ENCODE measurements at places on chromosomes 12 and 14. TPM values are rescaled to one million over a fixed set of nuclear protein-coding genes. Genes with fewer than 3 reads are reported as not detected.

DNA sequence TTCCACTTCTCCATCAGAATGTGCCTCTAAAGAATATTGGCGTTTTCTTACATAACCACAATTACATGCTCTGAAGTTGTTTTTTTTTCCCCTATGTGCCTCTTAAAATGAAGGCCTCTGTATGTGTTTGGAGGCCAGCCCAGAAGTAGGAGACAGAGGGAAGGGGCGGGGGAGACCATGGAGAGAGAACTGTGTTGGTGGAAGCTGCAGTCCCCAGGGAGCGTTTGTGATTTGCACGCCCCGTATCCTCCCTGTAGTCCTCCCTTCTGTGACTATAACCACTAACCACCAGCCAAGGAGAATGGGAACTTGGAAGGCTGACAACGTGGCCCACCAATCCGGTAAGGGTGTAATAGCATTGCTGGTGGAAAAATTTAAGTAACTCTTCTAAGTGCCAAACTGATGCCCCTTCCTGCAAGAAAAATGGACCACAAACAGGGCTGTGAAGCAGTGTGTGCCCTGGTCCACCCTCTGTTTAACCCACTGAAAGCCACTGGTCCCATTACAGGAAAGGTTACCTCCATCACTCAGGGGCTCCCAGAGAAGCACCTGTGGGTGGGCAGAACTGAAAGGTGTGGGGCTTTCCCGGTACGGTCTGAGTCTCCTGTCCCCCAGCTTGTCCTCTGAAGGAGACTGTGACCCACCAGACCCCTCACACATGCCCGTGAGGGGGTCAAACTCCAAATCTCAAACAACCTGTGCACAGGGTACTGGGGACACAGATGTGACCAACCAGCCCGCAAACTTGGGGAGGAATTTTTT is 36.8 kb downstream of the CCDC88C start:
- H3K27ac ChIP-seq = peak overlapping the region; percentile 41
- no peaks in the 10 kb centered on the region for H3K27me3 ChIP-seq
- H3K4me3 ChIP-seq = no peak overlapping the region
- peaks cover 59% of the 10 kb centered on the region for H3K36me3 ChIP-seq
- DNase-seq = no peak
- H3K4me1 ChIP-seq = peaks cover 93% of the 10 kb centered on the region

GRCh38 chr12:125161712-125162022 is 96.4 kb downstream of the AACS start:
- H3K4me1 ChIP-seq = no peaks in the 10 kb centered on the region
- no peak for DNase-seq
- no peaks in the 10 kb centered on the region for H3K27me3 ChIP-seq
- H3K27ac ChIP-seq = no peak overlapping the region

DNA sequence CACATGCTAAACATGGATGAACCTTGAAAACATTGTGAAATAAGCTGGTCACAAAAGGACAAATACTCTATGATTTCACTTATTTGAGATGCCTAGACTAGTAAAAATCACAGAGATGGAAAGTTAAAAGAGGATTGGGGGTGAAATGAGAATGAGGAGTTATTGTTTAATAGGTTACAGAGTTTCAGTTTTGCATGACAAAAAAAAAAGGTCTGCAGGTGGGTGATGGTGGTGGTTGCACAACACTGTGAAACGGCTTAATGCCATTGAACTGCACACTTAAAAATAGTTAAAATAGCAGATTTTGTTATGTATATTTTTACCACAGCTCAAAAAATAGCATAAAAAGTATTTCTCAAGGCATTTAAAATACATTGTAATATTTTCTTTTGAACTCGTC is 151.9 kb upstream of the NRXN3 start:
- no peak overlapping the region for H3K4me3 ChIP-seq
- peaks cover 15% of the 10 kb centered on the region for H3K27me3 ChIP-seq
- H3K36me3 ChIP-seq = no peaks in the 10 kb centered on the region
- DNase-seq = no peak
- no peaks in the 10 kb centered on the region for H3K4me1 ChIP-seq

GRCh38 chr14:49754570-49755097 is 13.3 kb upstream of the KLHDC2 start:
- H3K27ac ChIP-seq = no peak overlapping the region
- H3K4me3 ChIP-seq = no peak overlapping the region
- DNase-seq = no peak

- H3K27ac ChIP-seq = no peak overlapping the region
- H3K4me1 ChIP-seq = peaks cover 23% of the 10 kb centered on the region
- H3K4me3 ChIP-seq = no peak overlapping the region
- no peak for DNase-seq
- no peaks in the 10 kb centered on the region for H3K36me3 ChIP-seq
Measured at GRCh38 chr14:33792009-33792719, 158.7 kb downstream of the EGLN3 start.

DNA sequence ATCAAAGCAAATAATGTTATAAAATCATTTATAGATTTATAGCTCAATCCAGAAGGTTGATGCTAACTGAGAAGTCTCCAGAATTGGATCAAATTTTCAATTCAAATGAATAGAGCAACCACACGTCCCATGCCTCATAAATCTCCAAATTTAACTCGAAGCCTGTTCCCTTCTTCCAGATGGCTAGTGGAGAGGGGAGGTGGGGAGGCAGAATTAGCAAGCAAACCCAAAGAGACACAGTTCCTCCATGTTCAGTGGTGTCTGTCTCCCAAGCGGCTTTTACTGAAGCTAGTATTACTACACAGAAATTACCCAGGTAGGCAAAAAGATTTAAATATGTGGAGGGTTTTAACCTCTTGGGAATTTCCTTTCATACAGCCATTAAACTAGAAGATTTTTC is 65.8 kb downstream of the DUSP6 start:
- peaks cover 5% of the 10 kb centered on the region for H3K36me3 ChIP-seq
- peaks cover 11% of the 10 kb centered on the region for H3K4me1 ChIP-seq
- no peak overlapping the region for H3K4me3 ChIP-seq
- H3K27me3 ChIP-seq = no peaks in the 10 kb centered on the region

DNA sequence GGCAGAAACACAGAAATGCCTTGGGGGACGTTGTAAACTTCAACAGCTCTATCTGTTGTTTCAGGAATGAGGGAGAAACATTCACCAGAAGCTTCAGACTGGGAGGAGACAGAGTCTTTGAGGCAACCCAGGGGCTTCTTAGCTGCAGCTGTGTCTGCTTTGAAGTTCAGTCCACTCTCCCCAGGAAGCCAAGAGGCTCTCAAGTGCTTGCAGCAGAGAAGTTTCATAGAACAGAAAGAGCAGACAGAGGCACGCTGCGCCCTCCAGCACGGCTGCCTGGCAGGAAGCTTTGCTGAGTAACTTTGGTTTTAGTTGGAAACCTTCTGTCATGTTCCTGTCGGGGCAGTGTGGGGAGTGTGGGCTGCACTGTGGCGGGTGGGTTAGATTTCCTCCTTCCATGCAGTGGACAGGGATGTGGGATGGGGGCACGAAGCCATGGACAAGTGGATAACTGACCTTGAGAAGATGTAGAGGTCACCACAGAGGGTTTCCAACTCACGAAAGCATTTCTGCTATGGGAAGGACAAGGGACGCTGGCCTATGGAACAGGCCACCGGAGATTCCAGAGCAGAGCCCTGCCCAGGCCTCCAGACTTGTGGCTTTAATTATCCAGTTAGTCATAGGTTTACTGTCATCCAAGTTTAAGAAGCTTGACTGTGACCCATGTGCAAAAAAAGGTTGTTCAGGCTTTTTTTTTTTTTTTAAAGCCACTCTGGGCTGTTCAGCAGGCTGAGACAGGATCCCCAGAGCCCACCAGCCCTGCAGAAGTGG is 107.7 kb downstream of the ARF6 start:
- peak overlapping the region; percentile 98 for H3K27ac ChIP-seq
- peak; percentile 88 for DNase-seq
- H3K36me3 ChIP-seq = peaks cover 7% of the 10 kb centered on the region
- peaks cover 78% of the 10 kb centered on the region for H3K4me1 ChIP-seq
- H3K4me3 ChIP-seq = peak overlapping the region; percentile 77

- H3K27ac ChIP-seq = peak overlapping the region; percentile 33
- no peak overlapping the region for H3K4me3 ChIP-seq
- DNase-seq = peak; percentile 60
- no peaks in the 10 kb centered on the region for H3K27me3 ChIP-seq
Measured at GRCh38 chr12:116236148-116236731, 41.3 kb downstream of the MED13L start.

DNA sequence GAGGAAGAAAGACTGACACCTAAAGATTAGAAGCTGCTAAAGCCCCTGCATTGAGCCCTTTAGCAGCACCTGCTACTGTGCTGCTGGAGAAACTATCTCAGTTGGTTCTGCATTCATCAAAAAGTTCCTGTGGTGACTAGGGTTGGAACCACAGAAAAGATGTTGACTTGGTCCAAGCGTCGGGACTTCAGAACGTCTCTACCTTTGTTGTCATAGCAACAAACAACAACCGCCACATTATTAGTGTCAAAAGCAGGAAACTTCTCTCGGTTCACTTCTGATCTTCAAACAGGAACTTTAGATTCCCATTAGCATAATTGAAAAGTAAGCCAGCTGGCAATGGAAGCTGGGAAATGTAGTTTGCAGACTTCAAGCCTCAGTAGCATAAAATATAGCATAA is 368.0 kb downstream of the SEC23A start:
- no peak for DNase-seq
- H3K27me3 ChIP-seq = peaks cover 1% of the 10 kb centered on the region
- no peak overlapping the region for H3K27ac ChIP-seq
- H3K4me1 ChIP-seq = no peaks in the 10 kb centered on the region

GRCh38 chr12:23049180-23049579 is 424.2 kb downstream of the ETNK1 start:
- no peak for DNase-seq
- no peak overlapping the region for H3K27ac ChIP-seq
- no peaks in the 10 kb centered on the region for H3K36me3 ChIP-seq
- no peak overlapping the region for H3K4me3 ChIP-seq
- H3K27me3 ChIP-seq = no peaks in the 10 kb centered on the region

DNA sequence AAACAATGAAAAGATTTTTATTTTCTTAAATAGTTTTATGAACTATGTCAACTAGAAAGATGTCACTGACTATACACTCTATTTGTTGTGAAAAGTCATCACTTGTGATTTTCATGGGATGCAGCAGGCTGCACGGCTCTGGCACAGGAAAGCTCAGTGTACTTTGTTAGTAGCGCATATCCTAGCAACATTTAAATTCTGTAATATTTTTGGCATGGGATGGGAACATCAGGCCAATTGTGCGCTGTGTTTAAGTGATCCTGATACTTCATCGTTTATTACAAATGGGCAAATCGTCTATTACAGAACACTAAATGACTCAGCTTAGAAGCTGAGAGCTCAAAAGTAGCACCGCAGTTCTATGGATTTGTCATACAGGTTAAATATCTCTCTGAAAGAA is 60.7 kb upstream of the SAV1 start:
- H3K27ac ChIP-seq = no peak overlapping the region
- no peak for DNase-seq
- H3K4me1 ChIP-seq = peaks cover 22% of the 10 kb centered on the region

DNA sequence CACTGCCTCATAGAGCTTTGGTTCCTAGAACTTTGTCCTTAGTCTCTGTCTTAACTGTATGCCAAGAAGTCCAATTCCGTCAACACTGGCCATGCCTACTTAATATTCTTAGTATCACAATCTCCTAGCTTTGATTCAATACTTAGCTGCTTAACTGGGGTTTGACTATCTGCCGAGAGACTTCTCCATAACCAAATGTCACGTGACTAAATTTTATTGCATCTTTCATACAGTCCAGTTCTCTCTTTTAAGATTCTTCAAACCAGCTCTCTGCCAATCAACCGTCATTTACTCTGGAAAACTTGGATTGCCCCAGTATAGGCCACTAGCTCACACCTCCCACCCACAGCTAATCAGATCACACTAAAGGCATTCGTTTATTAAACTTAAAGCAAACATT is 122.8 kb downstream of the ATXN7L3B start:
- no peak for DNase-seq
- no peak overlapping the region for H3K27ac ChIP-seq
- no peaks in the 10 kb centered on the region for H3K36me3 ChIP-seq
- H3K4me1 ChIP-seq = no peaks in the 10 kb centered on the region
- H3K4me3 ChIP-seq = no peak overlapping the region
- H3K27me3 ChIP-seq = no peaks in the 10 kb centered on the region

DNA sequence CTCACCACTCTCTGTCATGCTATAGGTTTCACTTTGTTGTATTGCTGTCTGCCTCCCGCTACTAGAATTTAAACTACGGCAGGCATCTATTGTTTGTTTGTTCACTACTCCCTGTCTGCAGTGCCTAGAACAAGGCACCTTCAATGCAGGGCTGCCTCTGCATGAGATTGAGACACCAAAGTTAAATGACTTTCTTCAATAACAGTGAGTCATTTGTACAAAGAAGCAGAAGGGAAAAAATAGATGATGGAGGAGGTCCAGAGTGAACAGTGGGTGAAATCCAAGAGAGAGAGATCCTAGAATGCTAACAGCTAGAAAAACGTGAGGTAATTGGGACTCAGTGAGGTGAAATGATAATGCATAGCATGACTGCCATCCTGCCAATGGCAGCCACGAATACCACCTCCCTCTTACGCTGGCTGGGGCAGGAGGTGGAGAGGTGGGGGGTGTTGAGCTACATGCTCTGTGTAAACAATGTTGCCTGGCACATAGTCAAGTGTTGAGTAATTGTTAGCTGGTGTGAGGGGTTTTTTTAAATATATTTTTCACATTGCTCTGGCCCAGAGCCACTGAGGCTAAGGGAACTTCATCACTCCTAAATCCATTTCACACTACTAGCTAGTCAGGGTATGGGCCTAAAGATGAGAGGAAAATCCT is 367.6 kb downstream of the RPS29 start:
- H3K4me1 ChIP-seq = no peaks in the 10 kb centered on the region
- no peak overlapping the region for H3K27ac ChIP-seq
- no peaks in the 10 kb centered on the region for H3K36me3 ChIP-seq
- no peak overlapping the region for H3K4me3 ChIP-seq
- no peaks in the 10 kb centered on the region for H3K27me3 ChIP-seq

DNA sequence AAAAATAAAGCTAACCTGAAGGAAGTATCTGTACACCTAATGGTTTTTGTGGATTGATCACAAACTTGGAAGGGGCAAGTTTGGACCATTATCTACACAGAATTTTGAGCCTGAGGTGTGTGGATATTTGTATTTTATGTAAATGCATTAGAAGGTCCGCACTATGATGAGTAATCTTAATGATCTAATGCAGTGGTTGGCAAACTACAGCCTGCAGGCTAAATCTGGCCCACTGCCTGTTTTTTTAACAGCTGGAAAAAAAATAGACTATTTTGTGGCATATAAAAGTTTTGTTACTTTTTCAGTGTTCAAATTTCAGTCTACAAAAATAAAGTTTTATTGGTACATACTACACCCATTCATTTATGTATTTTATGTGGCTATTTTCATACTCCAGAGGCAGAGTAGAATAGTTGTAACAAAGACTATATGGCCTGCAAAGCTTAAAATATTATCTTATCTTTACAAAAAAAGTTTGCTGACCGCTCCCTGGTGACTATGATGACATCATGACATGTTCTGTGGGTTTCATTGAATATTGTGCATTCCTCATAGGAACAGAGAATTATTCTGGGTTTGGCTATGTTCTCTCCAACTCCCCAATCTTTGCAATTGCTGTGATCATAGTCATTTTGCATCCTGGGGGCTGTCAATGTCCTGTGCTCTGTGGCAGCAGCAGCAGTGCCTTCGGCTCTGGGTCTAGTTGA is 962.6 kb upstream of the FBXO33 start:
- H3K4me3 ChIP-seq = no peak overlapping the region
- DNase-seq = no peak
- H3K27me3 ChIP-seq = no peaks in the 10 kb centered on the region
- H3K36me3 ChIP-seq = no peaks in the 10 kb centered on the region
- no peak overlapping the region for H3K27ac ChIP-seq
- no peaks in the 10 kb centered on the region for H3K4me1 ChIP-seq

Gene ZNF740
- 45.5 TPM for total RNA-seq

Gene CYP46A1
- total RNA-seq = 0.23 TPM

Gene FERMT2
- total RNA-seq = 1.8 TPM

Gene CAPZA3
- not detected for total RNA-seq

Gene RND1
- total RNA-seq = 3.0 TPM

Gene PRB2
- not detected for total RNA-seq
